Prostate gland (tissue), 2 donors: ENCODE measurements at places on chromosomes 12 and 14. TPM values are rescaled to one million over a fixed set of nuclear protein-coding genes. Genes with fewer than 3 reads are reported as not detected.

IKZF4 gene
- 6.2 TPM for total RNA-seq

GUCY2C gene
- total RNA-seq: 0.11 TPM

CLEC9A gene
- 0.32 TPM for total RNA-seq

FKBP11 gene
- 33.1 TPM for total RNA-seq

CDC42BPB gene
- 78.9 TPM for total RNA-seq

CELA1 gene
- total RNA-seq: not detected

GPR68 gene
- total RNA-seq: 3.0 TPM

TMTC3 gene
- 15.1 TPM for total RNA-seq

KRT75 gene
- total RNA-seq: not detected

LRP1-AS gene
- total RNA-seq: not detected

RIMBP2 gene
- total RNA-seq: 7.0 TPM

DNA sequence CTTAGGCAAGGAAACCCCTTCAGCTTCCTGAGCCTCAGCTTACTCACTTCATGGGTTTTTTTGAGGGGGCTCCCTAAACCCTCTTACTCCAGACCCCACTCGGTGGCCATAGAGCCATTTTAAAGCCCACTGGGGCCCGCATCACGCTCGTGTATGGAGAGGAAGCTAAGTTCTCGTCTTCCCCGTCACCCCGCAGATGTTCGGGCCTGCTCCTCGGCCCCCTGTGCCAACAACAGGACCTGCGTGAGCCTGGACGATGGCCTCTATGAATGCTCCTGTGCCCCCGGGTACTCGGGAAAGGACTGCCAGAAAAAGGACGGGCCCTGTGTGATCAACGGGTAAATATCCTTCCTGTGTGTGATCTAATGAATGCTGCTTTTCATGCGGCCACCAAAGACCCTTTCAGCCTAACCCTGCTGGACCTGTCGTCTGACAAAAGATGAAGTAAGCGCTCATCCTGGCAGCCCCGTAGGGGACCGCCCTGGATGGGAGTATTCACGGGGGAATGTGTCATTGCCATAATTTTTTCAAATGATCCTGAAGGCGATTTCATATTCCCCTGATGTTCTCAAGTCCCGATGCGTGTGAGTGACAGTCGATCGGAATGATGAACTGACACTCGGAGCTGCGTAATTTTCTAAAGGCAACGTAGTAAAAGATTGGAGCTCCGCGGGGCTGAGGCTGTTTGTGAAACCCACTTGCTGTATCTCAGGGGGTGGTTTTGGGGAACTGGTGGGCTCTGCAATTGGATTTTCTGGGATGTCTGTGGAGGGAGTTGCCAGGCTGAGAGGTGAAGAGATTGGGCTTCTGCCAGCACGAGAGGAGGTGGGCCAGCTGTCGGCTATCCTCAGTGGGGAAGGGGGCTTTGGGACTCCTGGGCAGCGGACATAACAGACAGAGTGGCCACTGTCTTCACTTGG, 5.4 kb downstream of the DLK1 start:
- no peaks in the 10 kb centered on the region for H3K36me3 ChIP-seq
- peaks cover 14% of the 10 kb centered on the region for H3K27me3 ChIP-seq
- H3K27ac ChIP-seq: no peak overlapping the region
- no peaks in the 10 kb centered on the region for H3K4me1 ChIP-seq
- no peak for DNase-seq

DNA sequence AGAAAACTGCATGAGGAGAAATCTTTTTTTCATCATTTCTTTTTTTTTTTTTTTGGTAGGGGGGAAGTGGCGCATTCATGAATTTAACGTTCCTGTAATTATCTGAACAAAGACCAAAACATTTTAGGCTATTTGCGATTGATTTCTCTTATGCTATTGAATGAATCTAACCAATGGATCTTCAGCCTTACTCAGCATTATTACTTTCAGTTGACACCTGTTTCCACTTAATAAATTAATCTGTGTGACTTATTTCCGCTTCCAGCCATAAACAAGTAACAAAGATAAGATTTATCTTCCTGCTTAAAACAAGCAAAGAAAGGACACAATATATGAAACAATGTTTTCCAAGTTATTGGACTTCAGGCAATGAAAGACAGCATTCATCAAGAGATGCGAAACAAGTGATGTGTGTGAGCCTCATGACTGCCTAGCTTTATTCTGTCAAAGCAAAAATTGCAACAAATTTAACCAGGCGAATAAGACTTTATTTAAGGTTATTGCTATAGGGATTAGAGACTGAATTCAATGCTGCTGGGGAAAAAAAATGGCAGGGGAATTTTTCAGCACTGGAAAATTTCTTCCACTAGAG, 1026.9 kb downstream of the LRFN5 start:
- no peak overlapping the region for H3K4me3 ChIP-seq
- no peaks in the 10 kb centered on the region for H3K4me1 ChIP-seq
- H3K36me3 ChIP-seq: no peaks in the 10 kb centered on the region
- no peak for DNase-seq
- H3K27me3 ChIP-seq: no peaks in the 10 kb centered on the region

- no peaks in the 10 kb centered on the region for H3K4me1 ChIP-seq
- H3K27ac ChIP-seq: no peak overlapping the region
- no peaks in the 10 kb centered on the region for H3K36me3 ChIP-seq
- no peak overlapping the region for H3K4me3 ChIP-seq
- H3K27me3 ChIP-seq: no peaks in the 10 kb centered on the region
These were observed 39.5 kb downstream of the FRMD6 start for GRCh38 chr14:51691176-51691575.

GRCh38 chr14:81305743-81306142, 85.0 kb upstream of the GTF2A1 start:
- DNase-seq: no peak
- no peaks in the 10 kb centered on the region for H3K27me3 ChIP-seq
- H3K27ac ChIP-seq: no peak overlapping the region

- peak within 1 kb of the TSS; percentile 99 for H3K27ac ChIP-seq
- H3K4me3 ChIP-seq: peak within 1 kb of the TSS; percentile 60
- H3K36me3 ChIP-seq: no peaks in the 10 kb centered on the region
- DNase-seq: peak; percentile 90
- H3K27me3 ChIP-seq: no peaks in the 10 kb centered on the region
These were observed at the start of gene LRP1 for GRCh38 chr12:57127726-57128518. TSS of gene LRP1 (plus strand) at chr12:57128483. CDS start at chr12:57128965, 482 bp downstream.

- H3K27me3 ChIP-seq: no peaks in the 10 kb centered on the region
- H3K27ac ChIP-seq: no peak overlapping the region
- no peaks in the 10 kb centered on the region for H3K36me3 ChIP-seq
- no peak overlapping the region for H3K4me3 ChIP-seq
These were observed 746.4 kb upstream of the FLRT2 start for GRCh38 chr14:84783511-84783910.

- H3K27me3 ChIP-seq: no peaks in the 10 kb centered on the region
- H3K4me1 ChIP-seq: no peaks in the 10 kb centered on the region
- H3K36me3 ChIP-seq: no peaks in the 10 kb centered on the region
These were observed 259.8 kb downstream of the NUAK1 start for GRCh38 chr12:105878964-105879363.

DNA sequence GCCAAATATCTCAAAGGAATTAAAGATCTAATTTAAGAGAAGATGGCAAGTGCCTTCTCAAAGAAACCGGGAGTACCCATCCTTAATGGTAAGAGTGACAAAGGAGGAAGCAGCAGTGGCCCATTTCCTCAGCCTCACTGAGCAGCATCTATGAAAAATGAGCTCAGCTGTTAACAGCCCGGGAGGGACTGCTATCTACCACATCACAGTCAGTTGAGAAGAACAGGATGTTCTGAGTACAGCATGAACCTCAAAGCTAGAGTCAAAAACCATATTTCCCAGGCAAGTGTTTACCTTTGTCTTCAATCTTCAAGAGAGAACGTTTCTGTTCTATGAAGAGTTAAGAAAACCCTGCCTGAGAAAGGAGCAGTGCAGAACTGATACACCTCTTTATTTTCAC, 115.0 kb downstream of the BTG1 start:
- H3K27ac ChIP-seq: peak overlapping the region; percentile 82
- H3K4me1 ChIP-seq: peaks cover 13% of the 10 kb centered on the region
- DNase-seq: peak; percentile 84
- H3K4me3 ChIP-seq: no peak overlapping the region

- H3K36me3 ChIP-seq: no peaks in the 10 kb centered on the region
- H3K4me3 ChIP-seq: no peak overlapping the region
- DNase-seq: no peak
- H3K27ac ChIP-seq: no peak overlapping the region
- no peaks in the 10 kb centered on the region for H3K27me3 ChIP-seq
- no peaks in the 10 kb centered on the region for H3K4me1 ChIP-seq
These were observed 193.6 kb downstream of the GALC start for GRCh38 chr14:87799400-87799799.

- no peak for DNase-seq
- no peak overlapping the region for H3K4me3 ChIP-seq
- H3K27me3 ChIP-seq: no peaks in the 10 kb centered on the region
- no peaks in the 10 kb centered on the region for H3K36me3 ChIP-seq
- H3K4me1 ChIP-seq: peaks cover 2% of the 10 kb centered on the region
These were observed 34.7 kb downstream of the MIA2 start for GRCh38 chr14:39268393-39268792.

GRCh38 chr12:85468356-85469157, 188.5 kb downstream of the ALX1 start:
- H3K4me1 ChIP-seq: no peaks in the 10 kb centered on the region
- peak; percentile 9 for DNase-seq
- no peaks in the 10 kb centered on the region for H3K27me3 ChIP-seq
- peak overlapping the region; percentile 35 for H3K4me3 ChIP-seq

DNA sequence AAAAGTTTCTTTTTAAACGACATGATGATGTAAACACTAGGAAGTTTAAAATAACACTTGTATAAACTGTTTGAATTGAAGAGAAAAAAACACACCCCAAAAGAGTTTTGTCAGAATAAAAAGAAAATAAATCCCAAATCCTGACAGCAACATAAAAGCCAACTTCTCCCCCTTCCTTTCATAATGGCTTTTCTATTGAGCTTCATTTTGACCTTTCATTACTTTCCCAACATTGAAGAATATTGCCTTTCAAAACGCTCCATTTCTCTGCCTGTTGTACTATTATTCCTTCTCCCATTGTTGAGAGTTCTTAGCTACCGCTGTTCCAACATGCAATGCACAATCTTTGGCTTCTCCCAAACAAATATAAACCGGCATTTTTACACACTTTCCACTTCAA, 448.5 kb downstream of the BCAT1 start:
- no peaks in the 10 kb centered on the region for H3K4me1 ChIP-seq
- DNase-seq: no peak
- no peak overlapping the region for H3K4me3 ChIP-seq
- H3K27ac ChIP-seq: no peak overlapping the region

GRCh38 chr12:24441458-24441857, 492.0 kb upstream of the SOX5 start:
- H3K36me3 ChIP-seq: no peaks in the 10 kb centered on the region
- H3K4me1 ChIP-seq: no peaks in the 10 kb centered on the region
- H3K27ac ChIP-seq: no peak overlapping the region
- no peak for DNase-seq
- H3K4me3 ChIP-seq: no peak overlapping the region

- H3K36me3 ChIP-seq: no peaks in the 10 kb centered on the region
- no peak overlapping the region for H3K27ac ChIP-seq
- DNase-seq: no peak
- H3K4me1 ChIP-seq: no peaks in the 10 kb centered on the region
These were observed 4.4 kb downstream of the CHST11 start for GRCh38 chr12:104460973-104461698.

DNA sequence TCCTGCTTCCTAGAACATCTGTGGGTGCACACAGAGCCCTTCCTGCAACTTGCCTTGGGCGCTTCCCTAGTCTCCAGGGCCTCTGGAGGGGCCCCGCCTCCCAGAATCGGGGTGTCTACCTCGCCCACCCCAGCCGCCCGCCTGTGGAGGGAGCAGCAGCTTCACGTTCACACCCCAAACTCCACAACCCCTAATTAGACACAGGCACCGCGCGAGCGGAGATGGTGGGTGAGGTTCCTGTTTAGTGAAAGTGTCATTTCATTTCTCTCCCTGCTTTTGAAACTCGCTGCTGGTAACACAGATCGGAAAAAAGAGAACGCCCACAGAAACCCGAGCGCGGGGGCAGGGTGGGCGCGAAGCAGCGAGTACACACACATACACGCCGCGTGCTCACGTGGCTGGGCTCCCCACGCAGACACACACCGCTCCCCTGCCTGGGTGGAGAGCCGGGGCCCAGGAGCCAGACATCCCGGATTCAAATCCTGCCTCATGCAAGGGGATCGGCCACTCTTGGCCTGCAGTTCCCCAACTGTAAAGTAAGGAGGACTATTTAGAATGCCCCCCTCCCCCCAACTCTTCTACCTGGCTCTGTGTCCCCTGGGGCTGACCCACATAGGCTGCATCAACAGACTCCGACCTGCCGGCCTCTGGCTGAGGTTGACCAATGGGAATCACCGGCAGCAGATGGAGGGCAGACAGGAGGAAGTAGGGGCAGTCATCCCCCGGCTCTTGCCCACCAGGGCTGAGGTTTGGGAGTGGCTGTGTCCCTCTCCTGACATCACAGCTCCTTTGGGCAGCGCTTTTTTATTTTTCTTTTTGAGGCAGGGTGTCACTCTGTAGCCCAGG, 79.2 kb upstream of the NCOR2 start:
- no peak overlapping the region for H3K4me3 ChIP-seq
- no peak for DNase-seq
- no peaks in the 10 kb centered on the region for H3K36me3 ChIP-seq
- no peaks in the 10 kb centered on the region for H3K4me1 ChIP-seq
- H3K27me3 ChIP-seq: no peaks in the 10 kb centered on the region

- H3K4me3 ChIP-seq: peak overlapping the region; percentile 59
These were observed 4.5 kb downstream of the FOXA1 start for GRCh38 chr14:37590428-37591139.

GRCh38 chr12:25581067-25581466, 28.0 kb upstream of the LMNTD1 start:
- H3K4me3 ChIP-seq: no peak overlapping the region
- H3K4me1 ChIP-seq: no peaks in the 10 kb centered on the region
- H3K27ac ChIP-seq: no peak overlapping the region
- DNase-seq: no peak

GRCh38 chr14:79265366-79265946, 945.8 kb downstream of the DIO2 start:
- no peak for DNase-seq
- no peak overlapping the region for H3K4me3 ChIP-seq
- no peaks in the 10 kb centered on the region for H3K27me3 ChIP-seq
- no peaks in the 10 kb centered on the region for H3K36me3 ChIP-seq
- no peaks in the 10 kb centered on the region for H3K4me1 ChIP-seq
